ENCODE measurements at places on chromosomes 7 and 10. TPM values are rescaled to one million over a fixed set of nuclear protein-coding genes. Genes with fewer than 3 reads are reported as not detected.

The HOGA1 gene
- 1.4 TPM for total RNA-seq

The VWDE gene
- total RNA-seq, result not detected

The TEX47 gene
- not detected for total RNA-seq

The CD36 gene
- 1,000 TPM for total RNA-seq

The GNAI1 gene
- total RNA-seq, result 25.0 TPM

The CWF19L1 gene
- total RNA-seq, result 16.9 TPM

All from smooth muscle cell of the pulmonary artery (primary cell).